ENCODE measurements at places on chromosomes 16 and 17.

- DNase-seq: no peak
Observed at GRCh38 chr17:2647957-2648356, 54.5 kb downstream of the PAFAH1B1 start.

- DNase-seq: peak; percentile 30
Observed at GRCh38 chr17:7323731-7324437, 5.3 kb downstream of the NEURL4 start.

DNA sequence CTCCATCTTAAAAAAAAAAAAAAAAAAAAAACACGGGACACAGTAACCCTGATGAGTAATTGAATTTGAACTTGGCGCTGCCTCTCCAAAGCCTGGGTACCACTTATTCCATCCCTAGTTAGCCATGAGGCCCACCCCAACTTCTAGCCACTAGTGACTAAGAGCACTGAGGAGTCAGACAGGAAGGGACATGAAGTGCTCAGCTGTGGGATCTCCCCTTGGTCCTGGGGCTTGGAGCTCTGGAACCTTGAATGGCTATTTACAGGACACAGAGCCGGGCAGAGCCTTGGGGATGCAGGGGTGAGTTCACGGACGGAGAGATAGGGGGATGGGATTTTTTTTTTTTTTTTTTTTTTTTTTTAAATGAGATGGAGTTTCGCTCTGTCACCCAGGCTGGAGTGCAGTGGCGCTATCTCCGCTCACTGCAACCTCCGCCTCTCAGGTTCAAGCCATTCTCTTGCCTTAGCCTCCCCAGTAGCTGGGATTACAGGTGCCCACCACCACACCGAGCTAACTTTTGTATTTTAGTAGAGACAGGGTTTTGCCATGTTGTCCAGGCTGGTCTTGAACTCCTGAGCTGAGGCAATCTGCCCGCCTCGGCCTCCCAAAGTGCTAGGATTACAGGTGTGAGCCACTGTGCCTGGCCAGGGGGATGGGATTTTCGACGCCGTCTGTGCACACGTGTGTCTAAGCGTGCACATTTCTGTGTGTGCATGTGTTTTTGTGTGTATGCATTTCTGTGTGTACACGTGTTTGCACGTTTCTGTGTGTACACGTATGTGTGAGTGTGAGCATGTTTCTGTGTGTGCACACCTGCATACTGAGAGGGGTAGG, 20.4 kb upstream of the CIBAR2 start:
- DNase-seq: no peak

DNA sequence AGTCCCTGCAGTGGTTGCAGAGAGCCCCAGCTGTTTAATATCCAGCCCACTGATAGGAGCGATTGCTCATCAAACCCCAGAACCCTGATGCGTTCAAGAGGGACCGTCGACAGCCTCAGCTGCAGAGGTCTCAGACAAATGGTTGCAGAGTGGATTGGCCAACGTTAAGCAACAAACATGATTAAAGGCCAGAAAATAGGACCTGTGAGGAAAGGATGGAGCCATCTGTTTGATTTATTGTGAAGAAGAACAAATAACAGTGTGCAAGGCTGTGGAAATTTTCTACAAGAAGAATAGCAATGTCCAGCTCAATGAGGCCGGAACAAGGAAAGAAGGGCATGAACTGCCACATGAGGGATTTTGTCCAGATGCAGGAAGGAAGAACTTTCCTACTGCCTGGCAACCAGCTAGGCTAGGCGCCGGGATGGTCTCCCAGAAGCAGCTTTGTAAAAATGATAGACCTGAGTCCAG, 138.4 kb upstream of the DNAH9 start:
- no peak for DNase-seq

DNA sequence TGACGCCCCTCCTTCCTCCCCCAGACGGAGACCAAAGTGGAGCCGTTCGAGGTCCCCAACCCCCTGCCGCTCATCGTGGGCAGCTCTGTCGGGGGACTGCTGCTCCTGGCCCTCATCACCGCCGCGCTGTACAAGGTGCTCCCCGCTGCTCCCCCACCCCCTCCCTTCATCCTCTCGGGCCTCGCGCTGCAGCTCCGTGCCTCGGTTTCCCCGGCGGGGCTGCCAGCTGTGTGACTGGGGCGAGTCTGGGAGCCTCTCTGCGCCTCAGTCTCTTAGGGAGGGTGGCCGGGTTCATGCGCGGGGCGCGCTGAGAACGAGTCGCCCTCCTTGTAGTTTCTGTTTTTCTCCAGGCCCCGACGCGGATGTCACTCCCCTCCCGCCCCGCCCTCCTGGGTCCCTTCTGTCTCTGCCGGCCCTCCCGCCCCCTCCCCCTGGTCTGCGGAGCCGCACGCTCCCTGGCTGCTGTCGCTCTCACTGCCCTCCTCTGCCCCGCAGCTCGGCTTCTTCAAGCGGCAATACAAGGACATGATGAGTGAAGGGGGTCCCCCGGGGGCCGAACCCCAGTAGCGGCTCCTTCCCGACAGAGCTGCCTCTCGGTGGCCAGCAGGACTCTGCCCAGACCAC, 23.7 kb upstream of the ITGAX start:
- no peak for DNase-seq

Data from bronchial epithelial cell (primary cell).